ENCODE measurements at places on chromosomes 1 and 21. TPM values are rescaled to one million over a fixed set of nuclear protein-coding genes. Genes with fewer than 3 reads are reported as not detected.
A peak's percentile ranks its signal among the peaks of the same experiment; 100 is the strongest.

Gene KIF2C
- 0.64 TPM for total RNA-seq

DNA sequence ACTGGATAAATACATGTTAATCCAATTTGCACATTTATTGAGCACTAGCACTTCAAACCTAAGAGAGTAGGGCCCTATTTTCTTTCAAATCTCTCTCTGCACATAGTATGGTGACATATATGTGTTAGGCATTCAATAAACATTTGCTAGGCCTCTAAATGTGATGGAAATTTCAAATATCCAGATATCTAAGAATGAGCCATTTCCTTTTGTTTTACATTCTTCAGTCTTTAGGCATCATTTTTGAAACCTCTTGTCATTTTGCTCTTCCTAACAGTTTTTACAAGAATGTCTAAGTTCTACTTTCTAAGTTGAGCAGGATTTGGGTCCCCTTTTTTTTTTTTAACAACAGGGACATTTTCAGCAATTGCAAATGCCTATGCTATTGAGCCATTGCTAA lies 395.7 kb upstream of the ST6GALNAC5 start:
- DNase-seq = no peak

GRCh38 chr1:53071167-53071865 lies 9.3 kb downstream of the PODN start:
- DNase-seq = no peak

- no peak for DNase-seq
These were observed 665.5 kb downstream of the PTPRU start for GRCh38 chr1:29901624-29902325.

DNA sequence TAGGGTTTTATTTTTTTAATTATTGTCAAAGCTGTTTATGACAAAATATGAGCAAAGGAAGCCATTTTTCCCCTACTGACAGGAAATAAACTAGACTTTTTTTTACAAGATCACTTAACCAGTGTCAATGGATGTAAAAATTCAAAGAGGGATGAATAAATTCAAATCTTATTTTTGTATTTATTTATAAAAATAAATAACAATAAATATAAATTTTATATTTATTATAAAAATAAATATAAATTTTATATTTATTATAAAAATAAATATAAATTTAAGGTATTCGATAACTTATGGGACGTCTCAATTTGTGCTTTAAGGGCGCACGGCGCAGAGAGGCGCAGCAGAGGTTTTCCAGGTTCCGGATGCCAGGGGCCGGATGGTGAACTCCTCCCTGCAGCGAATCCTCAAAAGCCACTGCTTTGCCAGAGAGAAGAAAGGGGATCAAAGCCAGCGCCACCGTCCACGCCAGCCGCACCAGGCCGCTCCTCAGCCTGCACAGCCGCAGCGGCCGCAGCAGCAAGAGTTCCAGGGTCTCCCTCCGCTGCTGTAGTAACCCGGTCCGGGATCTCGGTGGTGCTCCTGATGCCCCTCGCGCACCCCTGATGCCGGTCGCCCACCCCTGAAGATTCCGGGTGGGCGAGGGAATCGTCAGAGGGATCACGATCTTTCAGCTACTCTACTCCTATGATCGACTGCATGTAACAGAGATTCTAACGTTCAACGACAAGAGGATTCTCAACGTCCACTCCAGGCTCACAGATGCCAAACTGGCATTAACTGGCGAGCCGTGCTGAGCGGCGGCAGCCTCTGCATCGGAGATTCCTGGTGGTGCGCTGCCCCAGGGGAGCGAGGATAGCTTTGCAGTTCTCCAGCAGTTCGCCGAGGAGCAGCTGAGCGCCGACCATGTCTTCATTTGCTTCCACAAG lies 28.5 kb upstream of the RLF start:
- DNase-seq = no peak

GRCh38 chr1:88801575-88802208 lies 89.7 kb downstream of the GTF2B start:
- DNase-seq = no peak

- no peak for DNase-seq
These were observed 6.2 kb downstream of the RASSF5 start for GRCh38 chr1:206513312-206514111.

Gene CACNA1S
- not detected for total RNA-seq

DNA sequence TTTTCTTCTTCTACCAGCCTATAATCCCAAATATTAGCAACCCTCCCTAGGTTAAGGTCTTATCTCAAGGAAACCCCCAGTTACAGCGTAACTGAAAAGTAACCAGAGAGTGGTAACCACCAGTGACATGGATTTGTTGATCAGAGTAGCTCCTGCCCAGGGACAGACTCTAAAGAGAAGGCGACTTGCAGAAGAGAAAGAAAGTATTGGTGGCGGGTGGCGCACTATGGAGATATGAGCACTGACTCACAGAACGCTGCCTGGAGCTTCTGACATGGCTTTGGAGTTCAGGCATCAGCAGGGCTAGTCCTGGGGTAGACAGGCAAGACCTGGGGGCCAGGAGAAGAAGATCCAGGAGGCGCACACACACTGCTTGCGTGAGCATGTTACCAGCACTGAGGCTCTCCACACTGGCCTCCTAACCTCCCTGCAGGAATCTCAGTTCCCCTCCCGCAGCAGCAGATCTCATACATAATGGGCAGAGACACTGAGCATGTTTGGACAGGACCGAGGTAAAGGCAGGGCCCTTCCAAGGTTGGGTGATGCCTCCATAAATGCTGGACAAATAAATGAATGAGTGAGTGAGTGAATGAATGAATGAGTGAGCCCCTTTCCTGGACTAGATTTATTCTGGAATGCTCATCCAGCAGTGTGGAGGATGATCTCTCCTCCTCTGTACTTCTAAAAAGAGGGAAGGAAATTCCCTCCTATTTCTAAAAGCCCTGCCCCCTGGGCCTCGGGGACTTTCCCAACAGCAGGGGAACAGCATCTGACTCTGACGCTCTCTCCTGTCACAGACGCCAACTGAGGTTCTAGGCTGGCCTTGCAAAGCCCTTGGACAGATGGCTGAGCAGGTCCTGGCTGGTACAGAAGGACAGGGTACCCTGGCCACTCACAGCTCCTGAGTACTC lies 175.5 kb downstream of the CLIC6 start:
- DNase-seq = no peak

Gene MROH9
- not detected for total RNA-seq

Gene PROK1
- not detected for total RNA-seq

Gene HCRTR1
- not detected for total RNA-seq

DNA sequence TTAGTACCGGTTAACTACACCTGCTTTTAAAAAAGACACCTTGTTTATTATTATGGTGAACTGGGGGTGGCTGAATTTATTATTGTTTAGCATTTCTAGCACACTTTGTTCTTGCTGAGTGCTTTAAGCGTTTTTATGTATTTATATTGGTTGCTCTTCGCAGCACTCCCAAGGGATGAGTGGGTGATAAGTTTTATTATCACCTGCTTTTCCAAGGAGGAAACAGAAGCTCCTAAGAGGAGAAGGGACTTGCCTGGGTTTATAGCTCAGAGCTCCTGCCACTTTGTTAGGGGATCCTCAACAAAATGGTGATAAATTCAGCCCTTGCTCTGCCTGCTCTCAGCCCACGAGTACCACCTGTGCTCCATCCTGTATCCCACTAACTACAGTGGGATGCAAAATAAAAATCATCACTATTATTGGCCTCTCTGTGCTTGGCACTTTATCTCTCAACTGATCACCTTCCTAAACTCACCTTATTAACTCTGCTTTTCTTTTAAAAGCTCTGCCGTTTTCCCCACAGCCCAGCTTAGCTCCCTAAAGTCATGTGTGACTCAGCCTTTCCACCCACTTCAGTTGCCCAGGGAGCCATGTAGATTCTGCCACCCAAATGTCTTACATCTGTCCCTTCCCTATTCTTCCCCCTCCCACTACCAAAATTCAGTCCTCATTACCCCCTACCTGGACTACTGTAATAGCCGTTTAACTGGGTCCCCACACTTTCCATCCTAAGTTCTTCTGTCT lies 44.5 kb downstream of the BCL9 start:
- DNase-seq = no peak

- no peak for DNase-seq
These were observed 761.7 kb downstream of the ADGRL2 start for GRCh38 chr1:82562448-82562847.

GRCh38 chr21:34740198-34740597 lies 71.4 kb downstream of the CLIC6 start:
- DNase-seq = no peak

Gene VANGL2
- total RNA-seq = not detected

DNA sequence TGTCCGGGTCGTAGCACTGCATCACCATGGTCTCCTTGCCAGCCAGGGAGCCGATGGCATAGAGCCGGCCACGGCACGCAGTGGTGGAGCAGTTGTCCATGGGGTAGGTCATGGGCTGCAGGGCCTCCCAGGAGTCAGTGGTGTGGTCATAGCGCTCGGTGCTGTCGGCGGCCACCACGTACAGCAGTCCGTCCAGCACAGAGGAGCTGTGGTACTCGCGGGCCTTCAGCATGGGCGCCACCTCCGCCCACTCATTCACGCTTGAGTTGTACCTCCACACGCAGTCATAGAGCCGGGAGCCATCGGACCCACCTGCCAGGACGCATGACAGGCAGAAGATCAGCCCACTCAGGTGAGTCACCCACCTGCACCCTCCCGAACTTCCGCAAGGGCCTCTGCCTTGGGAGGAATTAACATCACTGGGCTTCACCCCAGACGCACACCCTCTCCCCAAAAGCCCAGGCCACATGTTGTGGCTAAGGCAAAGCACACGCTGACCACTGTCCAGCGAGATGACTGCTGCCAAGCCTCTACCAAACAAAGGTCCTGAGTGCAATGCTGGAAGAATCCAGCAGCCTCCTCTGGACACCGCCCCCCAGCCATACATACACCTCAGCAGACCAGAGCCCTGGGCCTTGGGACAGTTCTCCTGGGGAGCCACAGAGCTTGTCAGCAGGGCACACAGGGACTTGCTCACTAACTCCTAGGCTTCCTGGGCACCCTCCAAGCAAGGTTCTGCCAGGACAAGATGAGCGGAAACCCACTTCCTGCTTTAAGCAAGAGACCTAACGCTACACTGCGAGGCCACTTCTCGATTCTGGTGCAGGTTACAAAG lies 3.3 kb downstream of the KLHL21 start:
- DNase-seq = peak; percentile 39

GRCh38 chr21:44576025-44576420 lies 2.5 kb downstream of the KRTAP10-4 start:
- DNase-seq = no peak

DNA sequence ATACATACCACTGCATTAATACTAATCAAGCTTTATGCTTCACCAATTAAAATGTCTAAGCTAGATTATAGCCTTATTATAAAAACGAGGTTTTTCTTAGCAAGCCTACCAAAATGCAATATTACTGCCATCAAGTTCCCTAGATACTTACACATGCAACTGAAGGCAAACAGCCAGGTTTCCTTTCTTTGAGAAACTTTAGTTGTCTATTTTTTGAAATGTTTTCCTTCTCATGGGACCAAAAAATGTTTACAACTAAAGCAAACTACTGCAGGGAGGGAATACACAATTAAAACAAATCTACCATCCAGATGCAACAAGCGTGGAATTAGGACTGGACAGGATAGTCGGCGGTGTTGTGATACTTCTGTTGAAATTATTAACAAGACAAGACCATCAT lies 1.3 kb downstream of the ZNF644 start:
- no peak for DNase-seq

DNA sequence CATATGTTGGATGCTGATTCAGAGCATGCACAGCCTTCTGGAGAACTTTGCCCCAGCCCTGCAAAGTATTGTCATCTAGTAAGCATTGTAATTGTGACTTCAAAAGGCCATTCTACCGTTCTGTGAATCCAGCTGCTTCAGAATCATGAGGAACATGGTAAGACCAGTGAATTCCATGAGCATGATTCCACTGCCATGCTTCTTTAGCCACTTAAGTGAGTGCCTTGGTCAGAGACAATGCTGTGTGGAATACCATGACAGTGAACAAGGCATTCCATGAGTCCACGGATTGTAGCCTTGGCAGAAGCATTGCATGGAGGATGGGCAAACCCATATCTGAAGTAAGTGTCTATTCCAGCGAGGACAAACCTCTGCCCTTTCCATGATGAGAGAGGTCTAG lies 123.7 kb downstream of the S1PR1 start:
- no peak for DNase-seq

GRCh38 chr1:234565132-234565531 lies 44.8 kb downstream of the IRF2BP2 start:
- no peak for DNase-seq

DNA sequence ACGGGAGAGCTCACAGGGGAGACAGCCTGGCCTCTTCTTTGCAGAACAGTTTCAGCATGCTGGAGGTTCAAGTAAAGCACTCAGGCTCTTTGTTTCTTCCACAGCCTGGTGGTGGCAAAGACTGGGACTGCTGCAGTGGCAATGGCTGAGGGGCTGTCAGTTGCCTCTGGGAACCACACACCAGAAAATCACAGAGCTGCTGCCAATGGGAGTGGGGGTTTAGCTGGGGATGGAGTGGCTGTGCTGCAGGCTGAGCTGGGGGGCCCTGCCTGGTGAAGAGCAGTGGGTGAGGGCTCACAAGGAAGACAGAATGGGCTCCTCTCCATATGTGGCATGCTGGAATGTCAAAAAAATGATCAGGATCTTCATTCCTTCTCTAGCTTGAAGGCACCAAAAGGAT lies 25.6 kb upstream of the PTGFR start:
- no peak for DNase-seq
